ENCODE measurements at places on chromosomes 16 and 17. TPM values are rescaled to one million over a fixed set of nuclear protein-coding genes. Genes with fewer than 3 reads are reported as not detected.

RDM1 gene
- polyA plus RNA-seq: 6.1 TPM

- DNase-seq: no peak
Observed at GRCh38 chr17:6069539-6070429, at the start of gene WSCD1. TSS of gene WSCD1 (plus strand) at chr17:6070379. CDS start at chr17:6080659, 10,280 bp downstream.

DNA sequence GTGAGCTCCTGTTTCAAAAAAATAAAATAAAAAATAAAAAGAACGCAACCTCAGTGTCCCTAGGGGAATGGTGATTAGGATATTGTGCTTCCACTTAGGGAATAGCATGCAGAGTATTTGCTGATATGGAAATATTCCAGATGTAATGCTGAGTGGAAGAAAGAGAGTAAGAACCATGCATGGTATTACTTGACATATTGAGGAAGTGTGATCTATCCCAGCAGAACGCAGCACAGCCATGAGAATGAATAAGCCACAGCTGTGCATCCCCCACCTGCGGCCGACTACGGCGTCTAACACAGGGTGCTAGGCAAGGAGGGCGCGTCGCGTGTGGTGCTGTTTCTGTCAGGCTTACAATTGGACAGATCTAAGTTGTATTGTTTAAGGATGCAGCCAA is 49.5 kb downstream of the FOXK2 start:
- no peak for DNase-seq

CD300E gene
- not detected for polyA plus RNA-seq

- no peak for DNase-seq
Observed at GRCh38 chr16:10849736-10850477, 27.1 kb upstream of the CIITA start.

DNA sequence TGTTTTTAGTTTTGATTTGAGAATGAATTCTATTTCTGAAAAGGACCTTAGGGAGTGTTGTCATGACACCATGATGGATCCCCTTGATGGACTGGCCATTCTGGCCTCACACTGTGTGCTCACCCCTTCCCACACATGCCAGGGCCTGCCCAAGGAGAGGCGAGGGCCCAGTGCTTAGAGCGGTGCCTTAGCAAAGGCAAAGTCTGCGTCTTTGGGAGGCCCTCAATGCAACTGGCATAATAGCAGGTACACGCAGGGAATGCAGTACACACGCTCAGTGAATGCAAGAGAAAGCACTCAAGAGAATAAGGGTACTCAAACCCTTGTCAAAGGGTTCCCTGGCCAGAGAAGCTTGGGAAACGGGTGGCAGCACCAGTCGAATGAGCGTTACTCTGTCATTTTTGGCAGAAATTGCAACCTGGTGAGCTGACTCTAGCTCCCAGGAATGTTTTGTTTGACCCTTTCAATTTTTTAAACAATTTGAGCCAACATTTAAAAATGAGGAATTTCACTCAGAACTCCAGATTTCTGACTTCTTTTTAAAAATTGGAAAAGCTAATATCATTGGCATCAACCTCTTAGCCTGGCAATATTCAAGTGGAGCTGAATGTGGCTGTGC is 32.1 kb downstream of the NKD1 start:
- no peak for DNase-seq

DNA sequence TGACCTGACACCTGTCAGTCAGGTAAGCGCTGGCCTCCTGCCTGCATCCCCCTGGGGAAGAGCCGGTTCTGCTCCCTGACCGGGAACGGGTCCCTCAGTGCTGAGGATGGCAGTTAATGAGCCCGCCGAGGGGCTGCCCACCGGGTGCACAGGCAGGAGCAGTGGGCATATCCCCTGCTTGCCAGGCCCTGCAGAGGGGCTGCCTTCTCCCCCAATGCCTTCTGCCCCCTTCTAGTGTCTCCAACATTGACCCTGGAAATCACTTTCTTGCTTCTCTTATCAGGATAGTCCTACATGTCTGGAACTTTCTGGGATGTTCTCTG is 388.5 kb downstream of the SEC14L1 start:
- no peak for DNase-seq

GRAP gene
- not detected for polyA plus RNA-seq

GRCh38 chr16:84567286-84567962 is 50.5 kb downstream of the COTL1 start:
- DNase-seq: no peak

GRCh38 chr16:88907768-88908167 is 41.3 kb upstream of the PABPN1L start:
- DNase-seq: no peak

SLC9A5 gene
- polyA plus RNA-seq: 2.8 TPM

GRCh38 chr17:29627951-29628350 is 5.2 kb upstream of the CORO6 start:
- no peak for DNase-seq

DNA sequence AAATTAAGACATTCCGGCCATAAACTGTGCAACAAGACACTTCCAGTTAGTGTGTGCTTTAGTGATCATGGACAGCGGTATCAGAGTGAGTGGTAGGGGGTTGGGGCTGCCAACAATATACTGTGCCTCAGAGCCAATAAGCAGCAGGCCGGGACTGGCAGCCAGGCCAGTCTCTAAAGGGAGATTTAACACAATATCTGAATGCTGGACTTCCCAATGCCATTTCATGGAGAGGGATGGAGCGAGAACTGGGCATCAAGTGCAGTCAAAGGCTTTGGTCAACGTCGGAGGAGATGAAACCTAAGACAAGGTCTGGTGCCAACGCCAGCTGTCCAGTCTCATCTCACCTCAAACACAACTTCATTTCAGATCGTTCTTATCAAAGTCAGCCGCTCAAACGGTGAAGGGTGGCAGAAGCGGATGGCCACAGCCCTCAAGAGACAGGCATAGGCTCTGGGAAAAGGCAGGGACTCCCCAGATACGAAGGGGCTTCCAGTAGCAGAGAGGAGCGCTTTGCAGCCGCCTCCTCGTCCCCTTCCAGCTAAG is 935 bp downstream of the USP32 start:
- no peak for DNase-seq

MAF gene
- not detected for polyA plus RNA-seq

UBALD2 gene
- polyA plus RNA-seq: 46.5 TPM

DNA sequence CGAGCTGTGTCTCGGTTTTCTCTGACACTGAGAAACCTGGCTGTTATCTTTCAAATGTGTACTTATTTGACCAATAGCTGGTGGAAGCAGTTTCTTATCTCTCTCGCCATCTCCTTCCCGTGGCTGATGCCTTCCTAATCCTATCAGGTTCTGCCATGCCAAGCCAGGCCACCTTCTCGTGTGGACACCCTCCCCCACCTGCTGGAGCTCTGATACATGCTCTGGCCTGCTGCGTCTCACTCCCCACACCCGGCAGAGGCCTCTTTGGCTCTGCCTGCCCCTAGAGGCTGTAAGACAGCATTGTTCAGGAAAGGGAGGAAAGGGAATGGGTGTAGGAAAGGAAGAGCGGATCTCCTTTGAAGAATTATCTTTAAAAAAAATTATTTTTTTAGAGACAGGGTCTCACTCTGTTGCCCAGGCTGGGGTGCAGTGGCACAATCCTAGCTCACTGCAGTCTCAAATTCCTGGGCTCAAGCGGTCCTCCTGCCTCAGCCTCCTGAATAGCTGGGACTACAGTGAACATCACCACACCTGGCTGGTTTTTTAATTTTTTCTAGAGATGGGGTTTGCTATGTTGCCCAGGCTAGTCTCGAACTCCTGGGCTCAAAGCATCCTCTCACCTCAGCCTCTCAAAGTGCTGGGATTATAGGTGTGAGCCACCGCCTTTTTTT is 7.5 kb upstream of the ARMC5 start:
- peak; percentile 69 for DNase-seq

DNA sequence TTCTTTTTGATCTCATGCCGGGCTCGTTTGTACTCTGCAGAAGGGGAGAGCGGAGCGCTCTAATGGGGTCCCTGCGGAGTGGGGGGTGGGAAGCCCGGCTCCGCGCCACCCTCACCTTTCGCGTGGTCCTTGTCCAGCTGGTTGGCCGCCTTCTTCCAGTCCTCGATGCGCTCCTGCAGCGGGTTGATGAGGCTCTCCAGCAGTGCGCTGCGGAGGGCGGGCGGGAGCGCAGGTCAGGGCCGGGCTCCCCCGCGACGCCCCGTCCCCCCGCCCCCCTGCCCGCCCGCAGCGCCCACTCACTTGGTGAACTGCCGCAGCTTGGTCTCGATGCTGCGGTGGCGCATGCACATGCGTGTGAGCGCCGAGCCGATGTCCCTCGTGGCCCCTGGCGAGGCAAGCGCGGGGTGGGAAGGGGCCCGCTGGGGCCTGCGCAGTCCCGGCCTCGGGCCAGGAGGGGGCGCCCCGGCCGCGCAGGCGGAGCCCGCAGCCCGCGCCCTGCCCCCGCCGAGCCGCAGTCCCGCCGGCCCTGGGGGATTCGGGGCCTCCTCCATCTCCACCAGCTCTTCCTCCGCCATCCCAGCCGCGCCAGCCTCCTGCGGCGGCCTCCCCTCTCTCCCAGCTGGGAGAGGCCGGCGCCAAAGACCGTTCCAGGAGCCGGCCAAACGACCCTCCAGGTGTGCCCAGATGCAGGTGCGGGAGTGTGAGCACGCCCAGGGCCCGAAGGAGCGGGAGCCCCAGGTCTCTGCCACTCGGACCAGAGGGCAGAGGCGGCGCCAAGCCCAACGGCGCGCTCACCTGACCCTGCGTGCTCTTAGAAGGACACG is 6.0 kb downstream of the MTSS2 start:
- peak; percentile 78 for DNase-seq

SLC22A31 gene
- polyA plus RNA-seq: 2.2 TPM

PRPSAP2 gene
- polyA plus RNA-seq: 35.7 TPM

SLC16A3 gene
- 1.9 TPM for polyA plus RNA-seq

DNA sequence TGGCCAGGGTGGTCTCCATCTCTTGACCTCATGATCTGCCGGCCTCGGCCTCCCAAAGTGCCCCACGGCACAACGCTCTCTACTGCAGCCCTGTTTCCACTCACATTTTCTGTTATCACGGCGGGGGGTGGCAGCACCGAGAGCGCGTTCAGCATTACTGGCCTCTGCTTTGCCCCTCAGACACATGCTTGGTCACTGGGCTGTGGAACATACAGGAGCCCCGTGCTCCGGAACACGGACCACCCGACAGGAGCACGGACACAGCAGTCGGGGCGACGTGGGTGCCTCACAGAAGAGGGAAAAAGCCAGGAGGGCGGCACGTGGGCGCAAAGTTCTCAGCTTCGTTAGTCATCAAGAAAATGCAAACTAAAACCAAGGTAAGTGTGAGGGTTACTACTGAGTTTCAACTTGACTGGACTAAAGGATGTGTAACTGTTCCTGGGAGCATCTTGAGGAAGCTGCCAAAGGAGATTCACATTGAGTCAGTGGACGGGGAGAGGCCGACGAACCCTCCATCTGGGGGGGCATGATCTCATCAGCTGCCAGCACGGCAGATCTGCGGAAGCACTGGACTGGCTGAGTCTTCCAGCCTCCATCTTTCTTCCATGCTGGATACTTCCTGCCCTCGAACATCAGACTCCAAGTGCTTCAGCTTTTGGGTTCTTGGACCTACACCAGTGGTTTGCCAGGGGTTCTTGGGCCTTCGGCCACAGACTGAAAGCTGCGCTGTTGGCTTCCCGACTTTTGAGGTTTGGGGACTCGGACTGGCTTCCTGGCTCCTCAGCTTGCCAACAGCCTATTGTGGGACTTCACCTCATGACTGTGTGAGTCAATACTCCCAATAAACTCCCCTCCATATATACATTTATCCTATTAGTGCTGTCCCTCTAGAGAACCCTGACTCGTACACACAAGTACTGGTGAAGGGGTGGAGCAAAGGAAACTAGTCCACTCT is 106.8 kb downstream of the ZNF778 start:
- no peak for DNase-seq

- peak; percentile 16 for DNase-seq
Observed at GRCh38 chr17:1894753-1895339, 65.0 kb downstream of the RPA1 start.

RGS11 gene
- not detected for polyA plus RNA-seq

ADAP2 gene
- not detected for polyA plus RNA-seq

CES1 gene
- 0.19 TPM for polyA plus RNA-seq

SPATA32 gene
- polyA plus RNA-seq: not detected

DNA sequence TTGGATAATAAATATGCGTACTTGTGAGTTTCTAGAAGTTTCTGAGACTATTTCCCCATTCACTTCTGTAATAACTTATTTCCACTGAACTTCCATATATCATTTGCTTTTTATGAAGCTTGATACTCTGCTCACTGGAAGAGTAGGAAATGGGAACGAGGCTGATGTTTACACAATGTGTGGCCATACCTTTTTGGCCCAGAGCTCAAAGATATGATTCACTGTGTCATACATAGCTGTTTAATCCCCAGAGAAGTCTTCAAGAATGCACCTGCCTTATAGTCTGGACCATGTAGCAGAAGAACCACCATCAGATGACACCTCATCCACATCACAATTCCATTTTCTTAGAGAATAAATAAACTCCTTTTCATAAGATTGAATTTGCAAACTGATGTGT is 40.3 kb upstream of the TEKT3 start:
- no peak for DNase-seq

- no peak for DNase-seq
Observed at GRCh38 chr17:632560-632959, 82.1 kb downstream of the VPS53 start.

ASPHD1 gene
- polyA plus RNA-seq: 0.70 TPM

DNA sequence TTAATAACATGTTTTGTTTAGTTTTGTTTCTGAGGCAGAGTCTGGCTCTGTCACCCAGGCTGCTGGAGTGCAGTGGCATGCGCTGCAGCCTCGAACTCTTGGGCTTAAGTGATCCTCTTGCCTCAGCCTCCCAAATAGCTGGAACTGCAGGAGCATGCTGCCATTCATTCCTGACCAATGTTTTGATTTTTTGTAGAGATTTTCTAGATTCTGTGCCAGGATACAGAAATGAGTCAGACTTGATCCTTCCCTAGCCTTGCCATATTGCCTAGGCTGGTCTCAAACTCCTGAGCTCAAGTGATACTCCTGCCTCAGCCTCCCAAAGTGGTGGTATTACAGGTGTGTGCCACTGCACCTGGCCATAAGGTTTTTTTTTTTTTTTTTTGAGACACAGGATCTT is 17.7 kb downstream of the TAOK1 start:
- DNase-seq: no peak

EVPLL gene
- polyA plus RNA-seq: not detected

KRT36 gene
- not detected for polyA plus RNA-seq

- DNase-seq: no peak
Observed at GRCh38 chr17:47989700-47990099, 18.8 kb downstream of the CDK5RAP3 start.

NPIPA5 gene
- polyA plus RNA-seq: 5.5 TPM

CHRNE gene
- polyA plus RNA-seq: not detected

- DNase-seq: no peak
Observed at GRCh38 chr16:48022496-48022895, 133.3 kb downstream of the ABCC12 start.

JPT1 gene
- polyA plus RNA-seq: 237 TPM

DNA sequence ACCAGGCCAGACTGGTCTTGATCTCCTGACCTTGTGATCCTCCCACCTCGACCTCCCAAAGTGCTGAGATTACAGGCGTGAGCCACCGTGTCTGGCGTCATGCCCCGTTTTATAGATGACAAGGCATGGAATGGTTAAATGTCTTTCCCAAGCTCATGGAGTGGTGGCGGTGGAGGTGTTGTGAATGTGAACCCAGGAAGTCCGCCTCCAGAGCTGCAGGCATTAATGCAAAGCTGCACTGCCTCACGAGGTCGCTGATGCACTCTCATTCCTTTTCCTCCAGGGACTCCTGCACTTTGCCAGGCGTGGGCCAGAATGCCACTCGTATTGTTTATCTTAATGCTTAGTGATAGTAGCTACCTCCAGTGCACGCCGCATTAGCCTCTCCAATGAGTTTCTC is 149.6 kb downstream of the WWOX start:
- DNase-seq: no peak

Data from K562 (cell line).